ENCODE measurements at places on chromosomes 13 and 19.

DNA sequence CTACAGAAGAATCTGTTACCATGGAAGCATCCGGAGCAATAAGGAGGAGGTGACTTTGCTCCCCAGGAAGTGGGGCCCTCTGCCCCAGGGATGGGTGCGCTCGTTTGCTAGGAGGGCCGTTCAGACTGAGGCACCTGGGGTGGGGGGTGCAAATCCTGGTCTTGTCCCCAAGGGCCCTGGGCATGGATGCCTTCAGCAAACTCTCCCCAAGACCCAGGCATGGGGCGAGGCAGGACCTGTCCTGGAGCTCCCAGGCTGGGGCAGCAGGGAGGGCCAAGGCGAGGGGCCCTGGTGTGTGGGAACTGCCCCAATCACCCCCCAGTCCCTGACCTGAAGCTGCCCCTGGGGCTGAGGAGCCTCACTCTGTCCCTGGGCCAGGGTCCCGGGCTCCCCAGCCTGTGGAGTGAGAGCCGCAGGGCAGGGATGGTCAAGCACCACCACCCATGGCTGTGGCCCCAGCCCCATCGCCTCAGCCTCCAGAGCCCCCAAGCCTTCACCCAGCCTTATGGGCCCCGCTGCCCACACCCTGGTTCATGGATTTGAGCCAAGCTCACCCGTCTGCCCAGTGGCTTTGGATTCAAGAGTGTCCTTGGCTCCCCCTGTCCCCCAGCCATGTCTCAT, 240.6 kb upstream of the SGCG start:
- DNase-seq = no peak

DNA sequence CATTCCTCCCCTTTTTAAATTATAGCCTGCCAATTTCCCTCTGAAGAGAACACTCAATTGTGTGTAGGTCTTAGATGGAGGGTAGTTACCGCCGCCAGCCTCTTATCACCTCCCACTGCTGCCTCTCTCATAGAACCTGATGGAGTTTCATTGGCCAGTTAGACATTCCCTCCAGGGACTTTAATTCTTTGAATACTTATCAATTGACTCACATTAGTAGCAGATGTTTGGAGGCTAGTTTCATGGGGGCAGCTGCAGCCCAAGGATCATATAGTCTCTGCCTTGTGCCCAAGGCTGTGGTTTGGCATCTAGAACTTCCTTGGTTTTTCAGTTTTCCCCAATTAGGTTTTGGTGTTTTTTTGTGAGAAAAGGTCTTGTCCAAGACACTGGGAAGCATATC, 318.9 kb upstream of the HTR2A start:
- DNase-seq = peak; percentile 86

DNA sequence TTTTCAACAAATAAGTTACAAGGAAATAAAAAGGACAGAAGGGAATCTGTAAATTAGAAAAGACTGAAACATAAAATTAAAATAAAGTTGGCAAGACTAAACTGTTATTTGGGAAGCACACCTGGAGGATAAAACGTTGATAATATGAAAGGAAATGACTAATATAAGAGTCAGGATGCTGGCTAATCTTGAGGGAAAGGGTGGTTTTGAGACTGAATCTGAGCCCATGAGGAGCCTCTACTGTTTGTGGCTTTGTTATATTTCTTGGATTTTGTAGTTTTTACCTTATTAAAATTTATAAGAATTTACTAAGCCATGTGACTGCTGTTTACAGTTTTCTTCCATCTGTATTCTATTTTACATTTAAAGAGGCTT, 718.0 kb upstream of the SPRY2 start:
- DNase-seq = no peak

DNA sequence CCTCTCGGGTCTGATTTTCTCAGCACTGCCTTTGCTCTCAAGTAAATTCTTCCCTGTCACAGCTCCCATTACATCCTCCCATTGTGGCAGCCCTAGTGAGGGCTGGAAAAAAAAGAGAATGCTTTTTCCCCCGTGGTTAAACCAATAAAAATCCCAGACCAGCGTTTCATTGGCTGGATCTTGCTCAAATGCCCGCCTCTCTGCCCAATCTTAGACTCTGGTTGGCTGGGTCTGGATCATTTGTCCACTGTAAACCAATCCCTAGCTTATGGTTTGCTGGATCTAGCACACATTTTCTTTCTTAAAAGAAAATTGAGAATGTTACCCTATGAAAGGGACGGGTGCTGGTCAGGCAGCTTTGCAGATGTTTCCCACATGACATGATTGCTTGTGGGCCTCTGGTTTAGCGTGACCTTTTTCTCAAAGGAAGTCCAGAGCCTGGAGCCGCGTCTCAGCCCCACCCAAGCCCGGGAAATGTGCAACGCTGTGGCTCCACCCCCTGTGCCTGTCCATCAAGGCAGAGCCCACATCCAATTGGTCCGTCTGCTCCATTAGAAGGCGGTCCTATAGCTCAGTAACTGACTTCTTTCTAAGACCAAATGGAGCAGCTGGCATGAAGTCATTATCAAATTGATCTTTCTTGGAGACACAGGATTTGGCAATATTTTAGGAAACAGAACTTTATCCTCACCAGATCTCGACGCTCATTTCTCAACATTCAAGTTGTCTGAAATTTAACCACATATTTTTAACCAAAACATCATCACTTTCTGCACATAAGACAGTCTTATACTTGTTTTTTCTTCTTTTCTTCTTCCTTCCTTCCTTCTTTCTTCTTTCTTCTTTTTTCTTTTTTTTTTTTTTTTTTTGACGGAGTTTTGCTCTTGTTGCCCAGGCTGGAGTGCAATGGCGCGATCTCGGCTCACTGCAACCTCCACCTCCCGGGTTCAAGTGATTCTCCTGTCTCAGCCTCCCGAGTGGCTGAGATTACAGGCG, 2.6 kb upstream of the MCEMP1 start:
- DNase-seq = peak; percentile 42

Measured in HFF-Myc (cell line).